ENCODE measurements at places on chromosomes 12 and 14.

- DNase-seq = no peak
These were observed 11.4 kb upstream of the SLC8B1 start for GRCh38 chr12:113346353-113346752.

DNA sequence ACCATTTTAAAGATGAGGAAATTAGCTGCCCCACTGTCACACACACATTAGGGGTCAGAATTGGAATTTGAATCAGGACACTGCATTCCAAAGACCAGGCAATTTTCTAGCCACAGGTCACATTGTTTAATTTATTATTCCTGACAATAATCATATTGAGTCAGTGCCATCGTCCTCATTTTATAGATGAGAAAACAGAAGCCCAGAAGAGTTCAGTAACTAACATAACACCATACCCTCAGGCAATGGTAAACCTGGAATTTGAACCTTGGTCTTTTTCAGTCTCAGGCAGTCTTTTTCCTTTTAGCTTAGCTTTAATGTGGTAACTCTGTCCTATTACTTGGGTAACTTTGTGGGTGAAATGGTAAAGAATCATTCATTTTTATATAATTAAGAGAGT, 330.3 kb upstream of the SYT1 start:
- no peak for DNase-seq

GRCh38 chr12:110743571-110744093, 941 bp upstream of the PPP1CC start:
- peak; percentile 83 for DNase-seq

- no peak for DNase-seq
These were observed 8.1 kb upstream of the OR6C65 start for GRCh38 chr12:55392032-55392795.

DNA sequence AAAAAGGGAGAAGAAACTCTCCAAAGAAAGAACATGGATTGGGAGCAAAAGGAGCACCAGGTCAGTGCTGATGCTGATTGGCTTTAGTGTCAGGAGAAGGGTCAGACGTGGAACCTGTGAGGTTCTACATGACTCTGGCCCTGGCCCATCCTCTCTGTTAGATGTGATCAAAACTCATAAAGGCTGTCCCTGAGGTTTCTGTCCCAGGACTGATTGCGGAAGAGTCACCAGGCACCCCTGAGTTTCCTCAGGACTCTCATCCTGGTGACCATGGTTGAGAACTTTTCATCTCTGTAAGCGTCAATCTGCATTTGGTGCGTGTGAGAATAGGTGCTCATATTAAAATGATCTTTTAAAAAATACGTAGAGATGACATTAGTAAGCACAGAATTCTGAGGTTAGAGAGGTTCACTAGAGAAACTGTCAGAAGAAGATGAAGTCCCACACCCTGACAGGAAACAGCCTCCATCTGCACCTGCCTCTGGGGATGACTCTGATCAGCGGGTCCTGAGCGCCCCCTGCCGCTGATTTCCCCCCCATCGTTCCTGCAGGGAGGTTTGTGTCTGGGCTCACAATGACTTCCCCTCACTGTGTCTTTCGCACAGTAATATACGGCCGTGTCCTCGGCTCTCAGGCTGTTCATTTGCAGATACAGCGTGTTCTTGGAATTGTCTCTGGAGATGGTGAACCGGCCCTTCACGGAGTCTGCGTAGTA, 741.8 kb downstream of the TMEM121 start:
- no peak for DNase-seq

DNA sequence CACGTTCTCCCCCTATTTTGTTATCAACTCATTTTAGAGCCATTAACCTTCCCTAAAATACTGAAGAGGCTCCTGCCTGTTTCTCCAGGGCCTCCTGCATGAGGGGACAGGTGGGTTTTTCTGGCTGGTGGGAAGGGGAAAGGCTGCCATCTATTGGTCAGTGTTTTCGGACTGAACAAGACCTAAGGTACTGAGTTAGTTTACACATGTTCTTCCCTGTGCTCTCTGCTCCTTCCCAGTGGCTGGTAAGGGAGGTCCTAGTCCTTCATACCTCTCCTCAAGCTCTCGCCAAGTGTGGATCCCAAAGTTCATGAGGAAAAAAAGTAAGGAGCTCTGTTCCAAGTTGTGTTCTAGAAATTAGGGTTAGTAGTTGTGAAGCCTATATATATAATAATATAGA, 357.5 kb downstream of the FSCB start:
- peak; percentile 63 for DNase-seq

DNA sequence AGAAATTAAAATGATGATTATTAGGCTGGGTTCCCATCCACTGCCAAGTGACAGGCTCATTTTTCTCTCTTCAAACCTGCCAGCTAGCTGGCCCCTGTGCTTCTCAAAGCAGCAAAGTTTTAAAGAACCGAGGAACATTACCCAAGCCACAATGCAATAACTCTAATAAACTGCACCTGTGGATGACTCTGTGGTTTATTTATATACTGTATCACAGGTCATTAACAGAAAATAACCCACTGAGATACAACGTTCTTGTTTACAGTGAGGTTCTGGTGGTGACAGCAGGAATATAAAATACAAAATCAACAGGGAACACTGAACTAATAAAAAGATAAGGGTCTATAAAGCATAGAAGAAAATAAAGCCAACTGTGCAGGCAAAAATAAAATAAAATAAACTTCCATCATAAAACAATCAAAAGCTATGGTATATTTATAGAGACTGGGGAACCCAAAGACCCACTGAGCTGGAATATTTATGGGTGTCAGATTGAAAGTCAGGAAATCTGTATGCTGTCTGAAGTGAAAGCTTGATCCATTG, 472.9 kb downstream of the NOVA1 start:
- peak; percentile 17 for DNase-seq

GRCh38 chr12:6730169-6730568, 6.3 kb downstream of the COPS7A start:
- peak; percentile 14 for DNase-seq

DNA sequence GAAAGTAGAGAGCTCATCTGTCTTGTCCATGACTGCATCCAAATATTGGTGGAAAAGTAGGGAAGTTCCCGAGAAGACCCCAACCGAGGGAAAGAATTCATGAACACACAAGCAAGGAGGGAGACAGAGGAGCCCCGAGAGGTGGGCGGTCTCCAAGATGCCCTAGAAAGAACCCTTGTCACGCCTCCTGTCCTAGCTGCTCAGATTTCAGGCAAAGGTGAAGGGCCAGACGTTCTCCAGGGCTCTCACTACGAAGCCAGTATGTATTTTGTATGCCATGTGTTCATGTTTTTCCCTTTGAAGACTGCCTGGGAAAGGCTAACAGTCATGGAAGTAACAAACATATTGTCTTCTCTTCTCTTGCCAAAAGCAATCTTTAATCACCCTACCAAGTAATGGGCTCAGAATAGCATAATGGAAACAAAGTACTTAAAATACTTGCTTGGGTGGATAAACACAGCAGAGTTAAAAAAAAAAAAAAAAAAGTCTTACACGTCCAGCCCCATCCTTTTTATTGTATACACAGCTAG, 99.2 kb upstream of the TBX3 start:
- no peak for DNase-seq

GRCh38 chr12:121801595-121802484, 2.0 kb upstream of the SETD1B start:
- peak; percentile 31 for DNase-seq

DNA sequence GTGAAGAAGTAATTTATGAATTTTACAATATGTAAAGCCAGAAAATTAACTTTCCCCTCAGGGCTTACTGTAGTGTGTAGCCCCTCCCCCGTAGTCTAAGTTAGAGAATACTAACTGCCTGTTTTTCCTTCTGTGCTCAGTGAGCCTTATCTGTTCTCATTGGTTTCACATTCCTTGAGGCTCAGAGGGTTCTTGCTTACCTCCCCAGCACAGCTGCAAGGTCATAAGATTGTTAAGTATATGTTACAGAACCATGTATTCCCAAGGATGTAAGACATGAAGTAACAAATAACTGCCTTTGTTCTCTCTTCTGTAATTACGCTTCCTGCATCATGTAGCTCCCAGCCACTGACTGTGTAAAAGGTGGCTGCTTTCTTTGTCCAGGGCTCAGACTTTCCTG, 1351.1 kb downstream of the TMEM121 start:
- DNase-seq = peak; percentile 72

GRCh38 chr14:37623426-37623951, 28.1 kb downstream of the TTC6 start:
- no peak for DNase-seq

DNA sequence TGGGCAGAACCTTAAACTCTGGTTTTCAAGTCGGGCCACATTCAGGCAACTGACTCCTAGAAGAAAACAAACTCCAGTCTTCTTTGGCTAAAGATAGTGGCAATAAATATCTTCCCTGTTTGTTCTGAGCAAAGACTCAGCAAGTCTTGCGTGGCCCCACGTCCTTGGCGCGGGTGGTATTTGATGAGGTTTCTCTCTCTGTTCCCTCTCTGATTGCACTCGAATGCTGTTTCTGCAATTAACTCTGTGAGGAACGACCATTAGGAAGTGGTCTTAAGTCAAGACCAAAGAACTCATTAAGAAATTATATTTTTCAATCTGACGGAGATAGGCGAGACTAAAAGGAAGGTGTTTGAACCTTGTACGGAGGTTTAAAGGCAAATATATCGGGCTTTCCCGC, 177.6 kb downstream of the TMEM132C start:
- no peak for DNase-seq

DNA sequence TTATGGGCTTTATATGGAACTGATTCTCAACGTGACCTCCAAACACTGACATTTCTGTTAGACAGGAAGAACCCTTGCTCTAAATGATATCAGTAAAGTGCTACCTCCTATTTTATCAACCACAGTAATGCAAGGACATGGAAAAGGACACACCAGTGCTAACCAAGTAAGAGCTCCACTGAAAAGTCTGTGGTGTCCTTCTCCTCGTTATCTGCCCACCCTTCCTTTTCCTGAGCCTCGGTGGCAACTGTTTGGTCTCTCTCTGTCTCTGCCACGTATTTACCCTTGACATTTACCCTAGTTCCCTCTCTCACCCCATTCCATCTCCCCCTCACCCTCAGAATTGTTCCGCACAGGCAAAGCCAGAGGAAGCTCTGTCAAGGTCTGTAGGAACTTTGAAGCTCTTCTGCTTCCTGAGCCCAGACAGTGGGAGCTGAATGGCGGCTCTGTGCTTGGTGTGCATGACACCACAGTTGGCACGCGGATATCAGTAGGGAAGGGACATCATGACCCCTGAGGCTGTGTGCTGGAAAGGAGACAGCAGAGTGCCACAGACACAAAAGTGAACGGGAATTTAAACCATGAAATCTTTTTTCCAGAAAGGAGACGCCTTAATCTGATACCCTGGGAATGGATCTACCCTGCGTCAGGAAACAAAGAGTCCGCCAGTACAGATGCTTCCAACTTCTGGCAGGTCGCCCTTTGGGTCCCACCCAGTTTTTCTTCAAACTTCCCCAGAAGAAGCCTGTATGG, 50.8 kb downstream of the NTN4 start:
- DNase-seq = no peak

DNA sequence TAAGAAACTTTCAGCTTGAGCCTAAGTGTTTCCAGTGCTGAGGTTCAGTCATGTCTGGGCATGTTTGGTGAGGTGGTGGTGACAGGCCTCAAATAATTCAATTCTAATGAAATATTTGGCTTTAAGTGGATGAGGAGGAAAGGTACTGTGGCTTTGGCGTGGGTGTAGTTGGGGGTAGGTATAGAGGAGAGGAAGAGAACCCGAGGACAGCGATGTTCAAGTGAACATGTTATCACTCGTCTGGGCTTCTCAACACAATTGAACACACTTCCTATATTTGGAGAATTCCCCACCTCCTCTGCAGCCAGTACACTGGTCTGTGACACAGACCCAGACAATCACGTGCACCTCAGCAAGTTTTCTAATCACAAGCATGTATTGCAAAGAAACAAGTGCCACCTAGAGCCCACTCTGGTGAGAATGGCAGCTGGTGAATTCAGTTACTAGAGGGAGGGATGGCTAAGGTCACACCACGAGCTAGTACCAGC, 53.0 kb downstream of the IFNG-AS1 start:
- no peak for DNase-seq

DNA sequence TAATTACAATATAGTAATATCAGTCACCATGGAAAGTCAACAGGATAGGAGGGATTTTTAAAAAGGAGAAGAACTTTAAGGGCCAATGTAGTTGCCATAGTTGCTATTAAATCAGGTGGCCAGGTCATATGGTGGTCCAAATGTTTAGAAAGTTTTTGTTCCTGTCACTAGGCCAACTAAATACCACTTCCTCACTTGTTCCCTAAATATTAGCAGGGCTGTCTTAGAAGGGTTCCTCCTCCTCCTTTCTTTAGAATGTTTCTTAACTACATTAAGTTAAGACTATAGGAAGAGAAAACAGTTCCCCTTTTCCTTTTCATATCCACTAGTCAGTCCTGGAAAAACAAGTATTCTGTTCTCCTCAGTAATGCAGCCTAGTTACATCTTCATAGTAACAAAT, 50.3 kb downstream of the MON2 start:
- no peak for DNase-seq

DNA sequence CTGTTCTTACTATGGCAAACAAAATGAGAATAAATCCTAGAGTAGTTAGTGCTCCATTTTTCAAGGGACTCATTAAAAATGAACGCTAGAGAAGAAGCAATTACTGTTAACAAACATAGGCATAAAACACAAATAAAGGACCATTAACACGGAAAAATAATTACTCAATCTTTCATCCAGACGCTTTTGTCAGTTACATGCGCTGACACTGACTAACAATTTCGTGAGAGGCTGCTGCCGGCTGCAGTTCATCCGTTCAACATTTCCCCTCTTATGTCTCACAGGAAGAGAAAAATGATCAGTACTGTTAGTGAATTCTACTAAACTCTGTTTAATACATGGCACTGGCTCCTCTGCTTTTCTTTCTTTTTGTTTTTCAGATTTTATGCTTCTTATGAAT, 472.7 kb upstream of the FLRT2 start:
- DNase-seq = no peak

DNA sequence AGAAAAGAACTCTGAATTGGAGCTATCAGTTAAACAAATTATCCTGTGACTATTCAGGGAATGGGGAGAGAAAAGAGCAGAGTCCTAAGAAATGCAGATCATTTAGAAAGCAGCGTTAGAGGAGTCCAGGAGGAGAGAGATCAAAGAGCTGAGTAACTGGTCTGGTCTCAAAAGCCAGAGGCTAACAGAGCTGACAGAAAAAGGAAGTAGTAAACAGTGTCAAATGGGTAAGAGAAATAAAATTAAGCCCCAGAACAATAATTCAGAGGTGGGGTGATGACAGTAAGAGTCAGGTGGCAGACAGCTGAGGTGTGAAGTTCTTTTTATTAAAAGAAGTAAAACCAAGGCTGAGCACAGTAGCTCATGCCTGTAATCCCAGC, 19.3 kb downstream of the GXYLT1 start:
- no peak for DNase-seq
